ENCODE measurements at places on chromosomes 3 and 15. TPM values are rescaled to one million over a fixed set of nuclear protein-coding genes. Genes with fewer than 3 reads are reported as not detected.

The TTC23 gene
- 24.3 TPM for total RNA-seq

- DNase-seq = no peak
- peaks cover 5% of the 10 kb centered on the region for H3K27me3 ChIP-seq
- H3K4me1 ChIP-seq = no peaks in the 10 kb centered on the region
- H3K4me3 ChIP-seq = peak overlapping the region; percentile 11
These were observed 139.7 kb downstream of the SNRPN start for GRCh38 chr15:25094519-25094918.

- H3K36me3 ChIP-seq = no peaks in the 10 kb centered on the region
- peaks cover 40% of the 10 kb centered on the region for H3K4me1 ChIP-seq
- H3K4me3 ChIP-seq = peak overlapping the region; percentile 88
- no peak for DNase-seq
- H3K27me3 ChIP-seq = peaks cover 5% of the 10 kb centered on the region
These were observed 1.7 kb downstream of the AKAP13 start for GRCh38 chr15:85381850-85382751.

The ACKR4 gene
- not detected for total RNA-seq

The TMEM40 gene
- not detected for total RNA-seq

The FSD2 gene
- not detected for total RNA-seq

DNA sequence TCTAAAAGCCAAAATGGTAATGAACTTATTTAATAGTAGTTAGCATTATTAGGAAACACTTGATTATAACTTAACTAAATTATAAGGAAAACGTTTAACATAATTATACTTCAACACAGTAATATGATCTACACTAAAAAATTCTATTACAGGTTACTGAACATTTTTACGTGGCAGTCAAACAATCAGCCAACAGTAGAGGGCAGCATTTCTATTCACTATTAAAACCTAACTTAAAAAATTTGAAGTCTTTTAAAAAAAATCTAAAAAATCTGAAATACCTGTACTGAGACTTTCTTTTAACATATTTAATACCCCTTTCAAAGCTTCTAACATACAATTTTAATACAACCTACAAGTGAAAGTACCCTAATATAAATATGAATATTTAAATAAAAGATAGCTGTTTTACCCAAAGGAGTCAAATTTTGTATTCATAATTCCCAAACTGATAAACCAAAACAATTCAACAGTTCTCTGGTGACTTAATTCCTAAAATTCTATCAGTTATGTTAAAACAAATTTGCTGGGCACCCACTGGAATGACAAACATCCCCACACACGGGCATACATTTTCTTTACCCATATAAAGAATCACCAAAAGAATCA, 41.5 kb downstream of the DLG1 start:
- H3K4me3 ChIP-seq = no peak overlapping the region
- peak; percentile 24 for DNase-seq
- H3K4me1 ChIP-seq = peaks cover 9% of the 10 kb centered on the region
- H3K27ac ChIP-seq = no peak overlapping the region
- no peaks in the 10 kb centered on the region for H3K27me3 ChIP-seq

- DNase-seq = no peak
- no peaks in the 10 kb centered on the region for H3K36me3 ChIP-seq
- peaks cover 15% of the 10 kb centered on the region for H3K4me1 ChIP-seq
- H3K4me3 ChIP-seq = no peak overlapping the region
These were observed 6.4 kb downstream of the RNF13 start for GRCh38 chr3:149819432-149819831.

- peak overlapping the region; percentile 76 for H3K4me3 ChIP-seq
- DNase-seq = no peak
- peaks cover 15% of the 10 kb centered on the region for H3K27me3 ChIP-seq
- H3K36me3 ChIP-seq = peaks cover 21% of the 10 kb centered on the region
- H3K27ac ChIP-seq = no peak overlapping the region
These were observed 29.7 kb downstream of the CYFIP1 start for GRCh38 chr15:22950256-22950990.

DNA sequence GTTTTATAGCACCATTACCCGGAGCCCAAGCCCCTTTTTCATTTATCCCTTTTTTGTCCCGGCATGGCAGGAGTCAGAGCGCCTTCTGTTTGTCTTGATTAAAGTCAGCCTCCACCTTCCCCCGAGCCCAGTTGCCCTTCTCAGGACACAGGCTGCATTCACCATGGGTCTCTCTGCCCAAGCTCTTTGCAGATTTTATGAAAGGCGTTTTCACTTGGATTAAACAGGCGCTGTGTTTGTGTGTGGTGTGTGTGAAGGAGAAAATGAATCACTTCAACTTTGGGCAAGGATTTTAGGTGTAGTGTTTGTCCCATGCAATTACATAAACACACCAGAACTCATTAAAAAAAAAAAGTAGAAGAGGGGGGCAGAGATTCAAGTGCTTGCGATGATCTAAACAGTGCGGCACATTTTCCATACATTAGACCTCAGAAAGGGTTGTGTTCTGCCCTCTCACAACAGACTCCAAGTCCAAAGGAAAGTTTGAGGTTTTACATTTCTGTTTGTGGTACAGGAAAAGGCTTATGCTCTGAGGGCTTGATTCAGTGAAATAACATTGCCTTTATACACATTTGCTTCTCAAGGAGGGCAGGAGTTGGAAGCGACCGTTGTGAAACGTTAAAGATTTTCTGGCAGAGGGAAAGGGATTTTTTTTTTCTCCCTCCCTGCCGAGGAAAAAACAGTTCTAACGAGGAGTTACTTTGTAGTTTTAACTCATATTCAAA, 14.5 kb upstream of the IL16 start:
- DNase-seq = no peak
- peaks cover 3% of the 10 kb centered on the region for H3K27me3 ChIP-seq
- peaks cover 3% of the 10 kb centered on the region for H3K4me1 ChIP-seq
- peaks cover 3% of the 10 kb centered on the region for H3K36me3 ChIP-seq
- no peak overlapping the region for H3K27ac ChIP-seq

The ZMYND10 gene
- not detected for total RNA-seq

DNA sequence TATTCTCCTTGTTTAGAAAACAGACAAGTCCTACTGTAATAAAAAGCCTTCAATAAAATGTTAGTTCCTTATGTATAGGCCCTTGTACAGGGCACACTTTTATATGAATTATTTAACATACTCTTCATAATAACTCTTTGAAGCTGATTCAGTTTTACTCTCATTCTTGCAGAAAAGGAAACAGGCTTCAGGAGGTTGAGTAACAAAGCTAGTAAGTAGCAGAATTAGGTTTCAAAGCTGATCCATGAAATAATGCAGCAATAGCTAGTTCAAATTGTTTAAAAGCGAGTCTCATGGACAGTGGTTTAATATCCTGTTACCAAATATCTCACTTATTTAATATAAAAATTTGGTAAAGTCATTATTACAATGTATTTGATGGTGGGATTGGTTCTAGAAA, 25.0 kb downstream of the TCF12 start:
- no peak for DNase-seq
- H3K4me1 ChIP-seq = peaks cover 6% of the 10 kb centered on the region
- H3K36me3 ChIP-seq = peaks cover 8% of the 10 kb centered on the region
- H3K4me3 ChIP-seq = no peak overlapping the region

- peaks cover 5% of the 10 kb centered on the region for H3K27me3 ChIP-seq
- H3K4me1 ChIP-seq = no peaks in the 10 kb centered on the region
- H3K27ac ChIP-seq = no peak overlapping the region
- DNase-seq = no peak
- H3K4me3 ChIP-seq = no peak overlapping the region
These were observed 25.4 kb downstream of the METTL6 start for GRCh38 chr3:15401936-15402335.

The RAB27A gene
- total RNA-seq = 19.4 TPM

The ATP10A gene
- 0.13 TPM for total RNA-seq

The ITGA11 gene
- total RNA-seq = 0.28 TPM

- no peaks in the 10 kb centered on the region for H3K4me1 ChIP-seq
- H3K27me3 ChIP-seq = peaks cover 4% of the 10 kb centered on the region
- H3K36me3 ChIP-seq = peaks cover 4% of the 10 kb centered on the region
- no peak overlapping the region for H3K4me3 ChIP-seq
- H3K27ac ChIP-seq = no peak overlapping the region
- no peak for DNase-seq
These were observed 75.9 kb downstream of the KLF13 start for GRCh38 chr15:31402511-31403056.

DNA sequence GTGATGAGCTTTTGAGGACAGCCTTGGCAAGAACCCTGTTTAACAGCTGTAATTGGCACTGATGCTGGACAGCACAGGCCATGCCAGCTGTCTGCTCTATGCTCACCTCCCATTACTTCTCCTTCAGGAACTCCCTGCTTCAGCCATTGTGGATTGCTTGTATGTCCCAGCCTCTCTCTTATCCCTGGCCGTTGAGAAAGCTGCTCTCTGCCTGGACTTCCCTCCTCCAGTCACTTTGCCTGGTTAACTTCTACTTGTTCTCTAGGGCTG, 444.5 kb downstream of the EPHB1 start:
- H3K27ac ChIP-seq = no peak overlapping the region
- DNase-seq = no peak
- H3K36me3 ChIP-seq = no peaks in the 10 kb centered on the region
- no peaks in the 10 kb centered on the region for H3K4me1 ChIP-seq
